DMS79 treated with DMSO at 0.1 percent for 48 hours (cell line): ENCODE measurements at places on chromosomes 11 and 22.

DNA sequence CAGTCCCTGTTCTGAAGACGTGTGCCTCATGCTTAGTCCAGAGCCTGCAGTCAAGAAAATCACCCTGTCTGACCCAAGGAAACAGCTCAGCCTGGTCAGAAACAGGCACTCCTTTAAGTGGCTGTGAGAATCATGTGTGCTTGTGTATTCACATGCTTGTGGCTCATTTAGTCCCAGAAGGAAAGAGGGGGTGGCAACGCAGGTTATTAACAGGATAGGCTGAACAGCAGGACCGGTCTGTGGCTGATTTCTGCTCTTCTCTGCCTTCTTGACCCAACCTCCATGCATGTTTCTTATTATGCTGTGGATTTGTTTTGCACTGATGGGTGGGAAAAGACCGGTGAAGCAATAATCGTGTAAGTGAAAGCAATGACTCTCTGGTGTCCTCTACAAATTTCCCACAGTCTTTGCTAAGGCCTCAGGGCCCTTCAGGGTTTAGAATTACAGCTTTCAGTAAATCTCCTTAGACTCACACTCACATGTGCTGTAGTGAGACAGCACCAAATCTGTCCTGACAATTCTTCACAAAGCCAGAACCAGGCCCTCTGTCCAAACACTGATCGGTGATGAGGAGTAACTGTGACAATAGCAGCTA, 288.1 kb downstream of the ETS1 start:
- peak; percentile 50 for DNase-seq

DNA sequence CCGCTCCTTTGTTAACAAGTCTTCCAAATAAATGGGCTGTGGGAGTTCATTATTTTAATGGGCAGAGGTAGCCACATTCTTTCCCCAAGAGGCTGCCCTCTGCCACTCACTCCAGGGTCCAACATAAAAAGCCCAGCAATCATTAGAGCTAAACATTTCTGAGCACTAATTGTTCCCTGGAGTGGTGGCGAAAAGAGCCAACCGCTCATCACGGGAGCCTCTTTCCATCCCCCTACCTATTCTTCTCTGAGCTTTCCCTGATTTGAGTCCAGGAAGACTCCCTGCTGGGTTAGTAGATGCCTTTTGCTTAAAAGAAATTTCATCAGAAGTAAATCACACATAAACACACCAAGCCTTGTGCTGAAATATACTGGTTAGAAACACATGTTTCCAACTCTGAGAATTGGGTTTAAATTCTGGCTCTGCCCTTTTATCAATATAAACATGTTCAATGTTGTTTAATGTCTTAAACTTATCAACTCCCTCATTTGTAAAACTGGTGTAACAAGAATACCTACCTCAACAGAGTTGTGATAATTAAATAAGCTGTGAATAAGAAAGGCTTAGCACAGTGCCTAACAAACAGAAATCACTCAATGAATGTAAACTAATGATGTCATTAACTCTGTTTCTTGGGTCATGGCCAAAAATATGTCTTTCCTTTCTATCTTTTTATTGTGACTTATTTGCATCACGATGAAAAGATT, at the start of gene OR5A2:
Gene OR5A2 (minus strand): TSS at position 53 of the 707 bp plus-strand sequence. CDS start 3,460 bp downstream, outside the sequence.
- DNase-seq, result no peak

- DNase-seq, result no peak
Measured at GRCh38 chr11:404551-405264, 10.1 kb downstream of the SIGIRR start.

DNA sequence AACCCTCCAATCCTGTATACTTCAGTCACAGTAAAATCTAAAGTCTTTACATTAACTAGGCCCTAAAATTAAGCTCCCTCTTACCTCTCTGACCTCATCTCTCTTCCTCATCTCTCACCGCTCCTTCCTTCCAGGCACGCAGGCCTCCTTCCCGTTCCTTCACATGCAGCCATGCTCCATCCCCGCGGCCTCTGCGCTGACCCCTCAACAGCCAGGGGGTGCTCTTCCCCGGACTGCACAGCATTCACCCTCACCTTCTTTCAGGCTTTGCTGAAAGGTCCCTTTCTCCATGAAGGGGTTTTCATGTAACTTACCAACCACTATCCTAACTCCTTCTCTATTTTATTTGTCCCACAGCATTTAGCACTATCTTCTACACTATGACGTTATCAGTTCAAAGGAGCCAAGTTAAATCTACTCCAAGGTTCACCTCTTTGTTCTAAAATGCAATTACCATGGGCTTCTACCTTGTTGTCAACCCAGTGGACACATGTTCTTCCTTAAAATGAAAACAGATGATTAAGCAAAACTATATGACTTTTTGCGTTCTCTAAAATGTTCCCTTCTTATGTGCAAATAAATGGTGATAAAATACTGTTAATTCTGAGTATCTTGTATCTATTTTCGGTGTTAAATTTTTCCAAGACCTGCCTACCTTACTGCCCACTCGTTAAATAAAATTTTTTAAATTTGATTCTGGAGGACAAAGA, 57.8 kb upstream of the APOA1 start:
- DNase-seq, result no peak

DNA sequence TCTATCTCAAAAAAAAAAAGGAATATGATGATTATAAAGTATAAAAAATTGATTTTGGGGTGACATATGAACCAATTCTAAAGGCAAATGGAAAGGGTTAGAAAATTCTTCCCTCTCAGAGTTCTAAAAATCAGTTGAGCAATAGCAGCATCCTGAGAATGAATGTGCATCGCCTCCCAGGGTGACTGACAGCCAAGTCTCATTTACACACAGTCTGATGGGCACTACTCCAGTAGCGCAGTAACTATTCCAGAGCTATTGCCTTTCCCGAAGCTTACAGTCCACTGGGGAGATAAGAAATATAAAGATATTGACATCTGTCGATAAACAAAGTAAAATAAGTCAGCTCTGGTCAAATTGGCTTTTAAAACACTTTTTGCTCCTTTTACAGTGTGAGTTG, 32.3 kb upstream of the SORL1 start:
- no peak for DNase-seq

DNA sequence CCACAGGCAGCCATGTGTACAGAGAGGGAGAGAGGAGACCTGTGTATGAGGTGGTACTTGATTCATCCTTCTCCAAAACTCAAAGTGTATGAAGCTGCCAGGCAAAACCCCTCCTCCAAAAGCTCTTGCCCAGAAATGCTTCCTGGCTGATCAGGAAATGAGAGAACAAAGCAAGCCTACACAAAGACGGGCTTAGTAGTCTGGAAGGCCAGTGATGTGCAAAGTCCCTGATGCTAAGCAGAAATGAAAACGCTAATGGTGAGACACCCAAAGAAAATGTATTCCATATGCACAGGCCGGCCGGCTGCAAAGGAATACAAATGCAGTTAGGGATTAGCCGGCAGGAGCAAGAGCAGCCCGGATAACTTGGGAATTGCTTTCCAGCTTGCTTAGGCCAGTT, 234.9 kb upstream of the CADM1 start:
- DNase-seq, result no peak
